ENCODE measurements at places on chromosomes 7 and 10.

DNA sequence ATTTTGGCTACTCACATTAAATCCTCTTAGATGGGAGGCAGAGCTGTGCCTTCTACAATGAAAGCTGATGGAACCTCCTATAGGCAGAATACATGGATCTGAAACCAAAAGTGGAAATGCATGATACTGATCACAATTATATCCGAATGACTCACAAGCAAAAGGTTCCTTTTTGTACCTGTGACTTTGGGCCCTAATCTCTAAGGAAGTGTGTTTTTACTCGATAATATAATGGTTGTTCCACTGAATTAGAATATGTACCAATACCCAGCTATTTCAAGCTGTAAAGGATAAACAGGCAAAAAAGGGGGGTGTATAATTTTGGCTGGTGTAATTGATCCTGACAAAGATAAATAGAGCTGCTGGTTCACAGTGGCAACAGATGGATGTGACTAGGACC, 17.6 kb upstream of the LAMB1 start:
- DNase-seq, result no peak

DNA sequence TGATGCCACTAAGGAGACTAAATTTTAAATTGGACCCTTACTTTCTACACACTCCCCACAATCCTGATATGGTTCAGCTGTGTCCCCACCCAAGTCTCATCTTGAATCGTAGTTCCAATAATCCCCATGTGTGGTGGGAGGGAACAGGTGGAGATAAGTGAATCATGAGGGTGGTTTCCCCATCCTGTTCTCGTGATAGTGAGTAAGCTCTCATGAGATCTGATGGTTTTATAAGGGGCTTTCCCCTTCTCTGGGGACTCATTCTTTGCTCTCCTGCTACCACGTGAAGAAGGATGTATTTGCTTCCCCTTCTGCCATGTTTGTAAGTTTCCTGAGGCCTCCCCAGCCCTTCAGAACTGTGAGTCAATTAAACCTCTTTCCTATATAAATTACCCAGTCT, 18.4 kb upstream of the BET1 start:
- peak; percentile 85 for DNase-seq

DNA sequence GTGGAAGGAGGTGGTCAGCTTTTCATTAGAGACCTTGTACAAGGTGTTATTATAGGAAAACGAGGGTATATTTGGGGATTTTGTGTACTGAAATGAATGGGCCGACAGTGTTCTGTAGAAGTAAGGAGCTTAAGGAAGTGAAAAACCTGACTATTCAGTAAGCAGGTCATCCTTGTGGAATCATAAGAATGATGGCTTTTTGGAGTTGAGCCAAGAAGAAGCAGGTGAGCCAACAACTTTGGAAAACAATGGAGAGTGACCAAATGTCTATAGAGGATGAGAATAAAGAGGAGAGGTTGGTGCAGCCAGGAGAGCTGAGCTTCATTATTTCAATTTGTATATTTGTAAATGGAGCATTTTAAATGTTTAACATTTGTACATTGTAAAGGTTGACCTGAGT, 595.7 kb downstream of the CCSER2 start:
- peak; percentile 72 for DNase-seq

DNA sequence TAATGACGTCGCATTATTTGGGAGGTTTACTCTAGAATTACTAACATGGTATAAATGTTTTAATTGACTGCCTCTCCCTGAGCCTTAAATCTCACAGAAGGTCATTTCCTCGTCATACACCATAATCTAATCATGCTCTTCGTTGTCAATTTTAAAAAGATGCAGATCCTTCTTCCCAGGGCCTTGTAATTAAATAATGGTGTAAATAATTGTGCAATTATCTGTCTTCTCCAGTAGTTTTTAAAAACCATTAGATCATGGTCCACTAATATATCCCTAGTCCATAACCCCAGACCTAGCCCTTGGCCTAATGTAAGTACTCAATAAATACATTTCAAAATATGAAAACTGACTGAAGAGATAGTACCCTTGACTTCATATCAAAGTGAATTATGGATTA, 181.5 kb upstream of the GNAI1 start:
- no peak for DNase-seq

DNA sequence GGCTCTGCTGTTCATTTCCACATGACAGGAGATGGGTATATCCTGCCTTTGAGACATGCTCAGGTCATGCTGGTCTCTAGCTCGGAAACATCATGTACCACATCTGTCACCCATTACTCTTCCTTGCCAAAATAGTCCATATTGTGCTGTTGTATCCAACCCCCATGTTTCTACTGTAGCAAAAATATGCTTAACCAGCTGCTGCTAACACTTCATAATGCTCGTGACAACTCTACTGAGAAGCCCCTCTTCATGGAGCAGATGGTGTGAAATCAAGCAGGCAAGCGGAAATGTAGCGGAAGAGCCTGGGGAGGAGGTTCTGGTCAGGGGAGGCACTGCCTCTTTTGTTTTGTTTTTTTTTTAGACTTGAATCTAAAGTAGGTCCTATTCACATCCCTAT, 82.9 kb downstream of the NPY start:
- no peak for DNase-seq

GRCh38 chr10:35328404-35329037, 7.8 kb upstream of the CCNY start:
- peak; percentile 71 for DNase-seq

GRCh38 chr7:63046612-63047011, 952.0 kb upstream of the ZNF722 start:
- DNase-seq, result no peak

GRCh38 chr10:124353896-124354295, 64.8 kb downstream of the OAT start:
- DNase-seq, result no peak

DNA sequence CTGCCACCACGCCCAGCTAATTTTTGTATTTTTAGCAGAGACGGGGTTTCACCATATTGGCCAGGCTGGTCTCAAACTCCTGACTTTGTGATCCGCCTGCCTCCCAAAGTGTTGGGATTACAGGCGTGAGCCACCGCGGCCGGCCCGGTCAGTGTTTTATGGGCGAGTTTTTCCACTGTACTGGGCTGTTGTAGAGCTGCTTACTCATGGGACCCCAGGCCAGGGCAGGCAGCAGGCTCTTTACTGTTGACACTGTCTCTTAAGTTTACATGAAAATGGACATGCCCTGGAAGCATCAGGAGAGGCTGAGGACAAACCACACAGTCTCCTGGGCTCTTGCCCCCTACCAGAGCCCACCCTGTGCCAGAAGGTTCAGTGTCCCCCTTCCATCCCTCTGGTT, 11.2 kb downstream of the NACAD start:
- DNase-seq, result no peak

GRCh38 chr10:132044803-132045202, 20.9 kb upstream of the JAKMIP3 start:
- DNase-seq, result no peak

DNA sequence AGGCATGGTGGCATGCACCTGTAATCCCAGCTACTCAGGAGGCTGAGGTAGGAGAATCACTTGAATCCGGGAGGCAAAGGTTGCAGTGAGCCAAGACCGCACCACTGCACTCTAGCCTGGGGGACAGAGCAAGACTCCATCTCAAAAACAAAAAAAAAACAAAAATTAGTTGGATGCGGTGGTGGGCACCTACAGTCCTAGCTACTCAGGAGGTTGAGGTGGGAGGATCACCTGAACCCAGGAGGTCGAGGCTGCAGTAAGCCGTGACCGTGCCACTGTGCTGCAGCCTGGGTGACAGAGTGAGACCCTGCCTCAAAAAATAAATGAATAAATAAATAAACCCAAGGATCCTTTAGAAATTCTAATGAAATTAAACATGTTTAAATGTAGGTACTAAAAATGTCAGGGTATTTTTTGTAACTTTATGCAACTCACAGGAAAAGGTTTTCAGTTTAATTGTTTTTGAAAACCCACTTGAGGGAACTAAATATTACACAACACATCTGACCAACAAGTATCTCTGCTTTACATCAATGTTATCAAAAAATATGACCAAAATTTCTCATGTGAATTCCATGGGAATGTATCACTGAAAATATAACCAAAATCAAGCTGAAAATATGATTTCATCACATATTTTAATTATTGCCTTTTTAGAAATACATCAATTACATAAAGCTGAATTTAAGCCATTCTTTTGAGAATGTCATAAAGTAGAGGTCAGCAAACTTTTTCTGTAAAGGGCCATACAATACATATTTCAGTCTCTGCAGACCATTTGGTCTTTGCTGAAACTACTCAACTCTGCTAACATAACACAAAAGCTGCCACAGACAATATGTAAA, 23.9 kb downstream of the UPF2 start:
- DNase-seq, result no peak

- DNase-seq, result no peak
Observed at GRCh38 chr10:69732826-69733150, 68.9 kb upstream of the COL13A1 start.

GRCh38 chr7:16810112-16810511, 5.3 kb upstream of the AGR2 start:
- DNase-seq, result no peak

- peak; percentile 65 for DNase-seq
Observed at GRCh38 chr10:60654813-60655464, 123.3 kb upstream of the CDK1 start.

DNA sequence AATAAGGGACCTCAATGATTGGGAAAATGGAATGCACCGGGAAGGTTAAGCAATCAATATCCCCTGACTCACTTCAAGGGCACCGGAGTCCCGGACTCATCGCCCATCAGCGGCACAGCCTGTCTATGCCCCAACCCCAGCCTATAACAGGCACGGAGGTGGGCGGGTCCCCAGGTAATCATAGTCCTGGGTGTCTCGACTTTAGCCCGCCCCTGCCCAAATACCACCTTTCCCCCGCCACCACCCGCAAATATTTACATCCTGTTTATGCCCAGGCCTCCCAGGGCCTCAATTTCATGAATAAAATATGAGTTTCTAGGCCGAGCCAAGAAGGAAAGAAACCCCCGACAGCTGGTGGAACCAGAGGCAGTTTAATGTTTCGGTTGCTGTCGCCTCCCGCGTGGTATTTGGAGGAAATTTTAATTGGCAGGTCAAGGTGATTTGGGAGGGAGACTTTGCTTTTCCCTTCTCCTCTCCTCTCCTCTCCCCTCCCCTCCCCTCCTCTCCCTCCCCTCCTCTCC, 15.6 kb upstream of the RFC2 start:
- DNase-seq, result peak; percentile 83

DNA sequence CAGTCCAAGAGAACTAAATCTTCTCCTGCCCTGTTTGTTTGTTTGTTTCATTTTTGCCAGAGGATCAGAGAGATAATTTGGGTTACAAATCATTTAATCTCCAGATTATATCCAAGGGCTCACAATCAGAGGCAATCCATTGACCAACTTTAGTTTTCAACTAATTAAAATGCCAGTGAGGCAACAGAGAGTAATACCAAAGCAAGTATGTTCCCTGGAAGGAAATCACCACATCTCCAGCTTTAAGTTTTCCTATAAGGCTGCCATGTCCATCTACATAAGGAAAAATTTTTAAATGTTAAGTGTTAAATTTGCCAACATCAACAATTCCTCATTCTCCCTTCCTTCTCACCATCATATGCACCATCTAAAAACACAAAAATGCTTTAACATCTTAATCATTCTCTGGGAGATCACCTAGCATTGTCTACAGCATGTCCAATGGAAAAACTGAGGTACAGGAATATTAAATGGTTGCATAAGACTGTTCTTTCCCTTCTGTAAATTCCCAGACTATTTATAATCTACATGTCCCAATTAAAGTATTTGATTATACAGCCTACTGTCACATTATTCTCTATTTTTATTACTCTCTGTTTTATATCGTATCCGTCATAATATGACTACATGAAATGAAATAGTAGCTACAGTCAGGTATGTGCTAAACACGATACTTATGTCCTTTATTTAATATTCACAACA, 14.1 kb downstream of the USP54 start:
- no peak for DNase-seq

DNA sequence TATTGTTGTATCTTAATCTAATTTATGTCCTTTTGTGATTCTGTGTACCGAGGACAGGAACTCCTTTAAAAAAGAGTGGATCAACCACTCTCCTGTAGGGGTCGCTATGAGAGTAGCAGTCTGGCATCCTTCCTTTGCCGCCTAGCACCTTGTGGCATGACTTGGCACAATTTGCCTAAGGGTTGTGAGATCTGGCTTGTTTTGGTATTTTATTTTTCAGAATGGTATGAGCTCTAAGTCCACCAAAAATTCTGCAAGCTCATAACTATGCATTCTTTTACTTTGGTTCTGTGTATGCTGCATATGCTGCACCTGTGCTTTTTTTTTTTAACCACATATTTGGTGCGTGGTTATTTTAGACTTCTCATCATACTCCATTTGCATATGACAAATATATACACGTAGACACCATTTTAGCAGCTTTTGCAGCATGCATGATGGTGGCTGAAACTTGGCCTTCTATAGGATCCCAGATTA, 112.8 kb downstream of the CDK14 start:
- DNase-seq, result peak; percentile 64

DNA sequence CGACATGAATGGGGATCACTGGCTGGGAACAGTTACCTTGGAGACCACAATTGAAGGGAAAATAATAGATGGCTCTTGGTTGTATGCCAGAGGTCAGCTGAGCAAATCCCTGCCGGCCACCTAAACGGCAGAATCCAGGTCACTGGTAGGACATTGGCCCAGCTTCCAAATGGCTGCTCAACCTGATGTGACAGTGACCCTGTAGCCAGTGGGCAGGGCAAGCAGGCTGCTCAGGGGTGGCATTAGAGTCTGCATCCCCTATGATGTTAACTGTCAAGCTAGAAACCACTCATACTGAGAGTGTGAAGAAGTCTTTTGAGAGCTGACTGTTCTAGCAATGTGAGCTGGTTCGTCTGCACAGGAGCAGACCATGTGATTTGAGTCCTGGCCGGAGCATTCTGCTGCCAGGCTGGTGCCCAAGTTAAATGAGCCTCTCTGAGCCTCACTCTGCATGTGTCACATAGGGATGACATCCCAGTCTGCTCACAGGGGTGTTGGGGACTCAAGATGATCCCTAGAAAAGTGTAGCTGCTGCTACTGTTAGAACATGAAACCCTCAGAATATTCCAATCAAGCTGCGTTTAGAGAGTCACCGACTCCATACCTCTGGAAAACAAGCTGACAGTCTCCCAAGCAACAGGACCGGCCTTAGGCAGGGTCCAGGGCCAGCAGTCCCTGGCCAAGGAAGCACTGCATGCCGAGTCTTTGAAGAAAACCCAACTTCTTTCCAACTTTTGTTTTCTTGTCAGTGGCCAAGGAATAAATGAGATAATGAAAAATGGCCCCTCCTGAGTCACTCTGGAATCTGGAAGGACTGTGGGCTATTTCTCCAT, 69.7 kb downstream of the VWA2 start:
- peak; percentile 34 for DNase-seq

DNA sequence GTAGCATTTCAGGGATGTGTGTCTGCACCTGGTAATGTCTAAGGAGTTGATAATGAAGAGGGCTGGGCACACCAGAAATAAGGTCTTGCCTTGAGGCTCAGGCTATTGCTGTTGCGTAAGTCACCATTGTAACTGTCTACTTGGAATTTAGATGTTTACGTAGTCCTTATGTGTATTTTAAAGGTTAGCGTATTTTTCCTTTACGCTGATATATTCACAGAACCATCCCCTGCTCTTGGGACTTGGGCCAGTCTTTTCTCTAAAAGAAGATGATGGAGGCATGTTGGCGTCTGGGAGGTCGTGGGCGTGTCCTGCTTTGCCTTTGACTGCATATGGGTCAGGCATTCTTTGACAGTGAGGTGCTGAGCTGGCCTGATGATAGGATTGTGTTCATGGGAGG, 14.7 kb downstream of the WDR37 start:
- DNase-seq, result no peak

- peak; percentile 60 for DNase-seq
Observed at GRCh38 chr10:127196282-127197153, at the start of gene INSYN2A. Gene INSYN2A, minus strand, starts transcription at chr10:127196591. Its CDS starts 20,196 bp downstream, at chr10:127176395.

All from kidney tubule cell (primary cell).